EH (cell line): ENCODE measurements at places on chromosomes 6 and 20.

DNA sequence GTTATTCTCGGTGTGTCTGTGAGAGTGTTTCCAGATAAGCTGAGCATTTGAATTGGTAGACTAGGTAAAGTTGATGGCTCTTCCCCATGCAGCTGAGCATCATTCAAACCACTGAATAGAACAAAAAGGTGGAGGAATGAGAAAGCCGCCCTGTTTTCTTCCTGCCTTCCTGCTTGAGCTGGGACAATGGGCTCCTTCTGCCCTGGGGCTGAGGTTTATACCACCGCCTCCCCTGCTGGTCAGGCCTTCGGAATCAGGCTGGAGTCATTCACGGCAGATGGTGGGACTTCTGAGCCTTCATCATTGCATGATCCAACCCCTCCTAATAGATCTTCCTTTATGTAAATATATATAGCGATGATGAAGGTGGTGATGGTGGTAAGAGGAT, 124.9 kb downstream of the ANKRD60 start:
- no peak for DNase-seq

- DNase-seq, result no peak
Measured at GRCh38 chr20:58017970-58018530, 210.4 kb downstream of the ANKRD60 start.

GRCh38 chr6:111841822-111842221, 31.4 kb downstream of the FYN start:
- DNase-seq, result no peak

- no peak for DNase-seq
Measured at GRCh38 chr6:90109141-90109540, 187.5 kb downstream of the BACH2 start.

DNA sequence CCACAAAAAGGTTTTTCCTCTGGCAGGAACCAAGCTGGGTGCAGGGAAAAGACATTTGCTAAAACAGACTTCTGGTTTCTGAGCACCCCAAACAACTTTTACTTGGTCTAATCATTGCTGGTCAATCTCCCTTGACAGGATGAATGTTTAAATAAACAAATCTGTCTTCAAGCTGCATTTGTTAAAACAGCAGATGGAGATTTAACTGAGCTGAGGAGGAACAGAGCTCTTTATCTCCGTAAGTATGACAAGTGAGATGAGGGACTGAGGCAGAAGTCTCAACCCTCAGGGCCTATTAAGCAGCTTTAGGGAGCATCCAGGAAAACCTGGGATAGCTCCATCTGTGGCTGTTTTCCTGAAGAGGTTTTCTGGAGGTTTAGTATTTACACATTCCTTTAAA, 40.6 kb downstream of the NINL start:
- DNase-seq, result peak; percentile 15

DNA sequence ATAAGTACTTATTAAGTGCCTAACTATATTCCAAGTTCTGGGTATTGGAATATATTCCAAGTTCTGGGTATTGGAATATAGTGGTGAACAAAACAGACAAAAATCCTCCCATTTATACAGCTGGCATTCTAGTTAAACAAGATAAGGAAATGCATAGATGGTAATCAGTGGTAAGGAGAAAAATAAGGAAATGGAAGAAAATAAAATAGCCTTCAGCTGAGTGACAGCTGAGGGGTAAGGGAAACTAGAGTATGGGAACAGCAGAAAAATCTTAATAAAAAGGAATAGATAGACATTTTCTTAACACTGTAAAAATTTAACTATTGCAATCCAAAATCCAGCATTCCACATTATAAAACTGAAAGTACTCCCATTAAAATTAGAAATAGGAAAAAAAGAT, 17.2 kb upstream of the WFDC10A start:
- DNase-seq, result no peak

- no peak for DNase-seq
Measured at GRCh38 chr20:24579475-24579874, 110.0 kb downstream of the SYNDIG1 start.

DNA sequence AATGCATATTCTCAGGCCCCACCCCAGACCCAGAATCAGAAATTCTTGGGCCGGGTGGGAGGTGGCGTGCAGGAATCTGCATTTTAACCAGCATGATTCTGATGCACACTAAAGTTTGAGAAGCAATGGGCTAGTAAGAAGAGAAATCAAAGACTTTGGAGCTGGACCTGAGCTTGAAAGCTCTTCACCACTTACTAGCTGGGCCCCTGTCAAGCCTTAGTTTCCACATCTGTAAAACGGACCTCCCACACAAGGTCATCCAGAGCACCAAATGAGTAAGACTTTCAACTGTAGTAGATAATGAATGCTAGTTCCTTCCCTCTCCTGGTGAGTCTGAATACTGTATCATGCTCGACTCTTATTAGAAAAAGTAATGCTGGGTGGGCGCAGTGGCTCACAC, 87.0 kb downstream of the TBC1D7 start:
- no peak for DNase-seq

- DNase-seq, result peak; percentile 97
Measured at GRCh38 chr6:52664186-52664990, 6.5 kb upstream of the TMEM14A start.

DNA sequence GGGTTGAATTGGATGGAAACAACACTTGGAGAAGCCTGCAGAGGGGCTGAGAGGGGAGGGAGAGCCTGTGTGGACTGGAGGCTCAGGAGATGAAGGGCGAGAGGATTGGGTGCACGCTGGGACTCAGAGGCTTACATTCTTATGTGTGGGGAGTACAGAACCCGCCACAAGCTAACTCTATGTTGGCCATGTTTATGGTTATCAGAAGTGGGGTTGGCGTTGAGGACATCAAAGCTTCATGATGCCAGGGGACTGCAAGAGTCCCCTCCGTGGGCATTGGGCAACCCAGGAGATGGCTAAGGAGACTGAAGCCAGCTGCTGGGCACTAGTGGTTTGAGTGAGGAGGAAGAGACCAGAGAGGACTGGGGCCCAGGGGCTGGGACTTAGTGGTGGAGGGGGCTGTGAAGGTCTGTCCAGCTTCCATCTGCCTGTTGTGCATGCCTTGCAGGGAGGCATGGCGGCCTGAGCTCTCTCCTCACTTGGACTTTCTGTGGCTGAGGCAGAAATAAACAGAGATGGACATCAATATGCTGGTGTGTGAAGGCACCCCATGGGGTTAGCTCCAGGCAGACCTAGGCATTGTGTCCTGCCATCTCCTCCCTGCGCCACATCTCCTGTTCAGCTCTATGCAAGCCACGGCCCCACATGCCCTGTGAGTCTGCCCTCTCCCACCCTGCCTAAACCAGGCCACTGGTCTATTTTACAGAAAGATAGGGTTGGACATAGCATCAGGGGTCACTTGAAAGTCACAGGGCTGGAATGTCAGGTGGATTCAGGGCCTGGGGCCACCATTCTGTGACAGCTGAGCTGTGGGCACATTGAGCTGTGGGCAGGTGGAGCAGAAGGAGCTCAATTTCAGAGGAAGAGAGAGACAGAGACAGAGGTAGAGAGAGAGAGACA, 61.6 kb downstream of the PHACTR3 start:
- DNase-seq, result no peak

- DNase-seq, result peak; percentile 25
Measured at GRCh38 chr6:7106215-7106751, 1.5 kb upstream of the RREB1 start.

DNA sequence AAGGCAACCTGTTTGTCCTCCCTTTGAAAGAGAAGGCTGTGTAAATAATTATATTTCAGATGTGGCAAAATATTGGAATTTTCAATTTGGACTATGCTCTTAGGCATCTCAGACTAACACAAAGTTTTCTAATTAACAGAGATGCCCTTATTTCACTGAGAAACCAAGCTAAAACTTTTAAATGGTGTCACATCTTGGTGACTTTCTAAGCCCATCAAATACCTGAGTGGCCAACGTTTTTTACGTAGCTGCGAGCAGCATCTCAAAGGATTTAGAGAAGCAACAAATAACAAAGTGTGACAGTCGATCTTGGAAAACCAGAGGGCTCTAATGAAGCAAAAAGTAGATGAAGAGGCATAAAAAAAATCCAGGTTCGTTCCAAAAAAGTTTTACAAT, 3.4 kb upstream of the HEY2 start:
- DNase-seq, result no peak

GRCh38 chr6:53581173-53581773, 36.4 kb upstream of the GCLC start:
- DNase-seq, result peak; percentile 65

- DNase-seq, result no peak
Measured at GRCh38 chr6:27865850-27866356, 46.3 kb downstream of the OR2B2 start.

- DNase-seq, result no peak
Measured at GRCh38 chr6:79168695-79168980, 65.8 kb downstream of the HMGN3 start.
